ENCODE measurements at places on chromosomes 3 and 15.
A peak's percentile ranks its signal among the peaks of the same experiment; 100 is the strongest.

DNA sequence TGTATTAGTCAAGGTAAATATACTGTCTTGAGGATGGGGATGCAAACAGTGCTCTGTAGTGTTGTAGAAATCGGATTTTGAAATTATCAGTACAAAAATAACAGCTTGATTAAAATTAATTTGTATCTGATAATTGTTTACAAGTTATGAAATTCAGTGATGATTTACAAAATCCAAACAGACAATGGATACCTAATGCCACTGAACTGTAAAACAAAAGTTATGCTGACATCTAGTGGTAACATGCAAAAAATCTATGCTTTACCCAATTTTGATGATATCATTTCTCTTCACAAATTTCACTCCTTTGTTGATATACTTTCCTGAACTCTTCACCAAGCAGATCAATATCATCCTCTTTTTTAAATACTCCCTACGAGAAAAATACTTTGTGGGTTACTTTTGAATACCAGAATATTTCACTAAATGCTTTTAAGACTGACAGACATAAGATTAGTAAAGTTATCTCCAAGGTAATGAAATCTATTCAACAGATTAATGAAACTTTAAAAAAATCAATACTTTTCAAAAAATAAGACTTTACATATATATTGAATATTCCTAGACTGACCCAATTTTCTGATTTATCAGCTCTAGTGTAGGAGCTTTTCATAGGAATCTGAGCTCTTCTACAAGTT, 36.0 kb downstream of the MNS1 start:
- no peak for DNase-seq

DNA sequence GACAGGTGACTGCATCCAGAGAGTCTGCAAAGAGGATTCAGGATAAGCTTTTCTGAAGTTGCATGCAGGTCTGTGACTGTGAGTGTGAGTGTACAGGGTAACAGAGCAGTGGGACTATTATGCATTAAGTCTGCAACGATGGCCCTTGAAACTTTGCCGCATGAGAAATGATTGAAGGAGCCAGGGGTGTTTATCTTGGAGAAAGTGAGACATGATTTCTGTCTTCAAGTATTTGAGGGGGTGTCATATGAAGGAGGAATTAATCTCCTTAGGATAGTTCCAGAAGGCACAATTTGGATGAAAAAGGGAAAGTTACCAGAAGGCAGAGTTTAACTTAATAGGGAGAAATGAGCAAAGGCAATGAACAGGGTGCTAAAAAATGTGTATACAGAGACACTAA, 119.6 kb downstream of the ARNT2 start:
- no peak for DNase-seq

DNA sequence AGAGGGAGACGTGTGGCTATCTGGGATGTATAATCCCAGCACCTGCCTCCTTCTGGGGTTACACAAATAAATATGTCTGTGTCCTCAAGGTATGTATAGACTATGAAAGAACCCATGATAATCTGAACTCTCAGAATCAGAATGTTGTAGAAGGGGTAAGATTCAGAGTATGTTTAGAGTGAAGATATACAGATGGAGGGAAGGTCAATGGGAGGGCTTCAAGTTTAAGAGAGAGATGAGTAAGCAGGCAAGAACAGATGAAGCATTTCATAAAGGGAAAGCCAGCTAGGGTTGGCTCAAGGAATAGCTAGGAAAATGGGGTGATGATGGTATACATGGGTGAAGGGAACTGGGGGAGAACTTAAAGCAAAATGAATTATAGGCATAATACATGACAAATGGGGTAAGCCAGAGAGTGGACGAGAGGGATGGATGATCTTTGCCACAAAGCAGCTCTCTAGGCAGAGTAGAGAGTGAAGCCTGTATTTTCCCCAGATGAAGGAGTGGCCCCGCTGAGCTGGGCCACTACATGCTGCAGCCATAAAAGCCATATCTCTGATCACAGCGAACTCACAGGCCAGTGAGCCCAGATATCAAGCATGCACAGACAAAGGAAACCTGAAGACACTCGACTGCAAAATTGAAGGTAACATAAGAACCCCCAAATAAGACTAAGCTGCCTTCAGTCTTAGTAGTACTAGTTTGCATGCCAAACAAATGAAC, 15.9 kb upstream of the ZBTB38 start:
- DNase-seq, result no peak

- no peak for DNase-seq
Measured at GRCh38 chr15:44535523-44536301, 1.2 kb upstream of the EIF3J start.

DNA sequence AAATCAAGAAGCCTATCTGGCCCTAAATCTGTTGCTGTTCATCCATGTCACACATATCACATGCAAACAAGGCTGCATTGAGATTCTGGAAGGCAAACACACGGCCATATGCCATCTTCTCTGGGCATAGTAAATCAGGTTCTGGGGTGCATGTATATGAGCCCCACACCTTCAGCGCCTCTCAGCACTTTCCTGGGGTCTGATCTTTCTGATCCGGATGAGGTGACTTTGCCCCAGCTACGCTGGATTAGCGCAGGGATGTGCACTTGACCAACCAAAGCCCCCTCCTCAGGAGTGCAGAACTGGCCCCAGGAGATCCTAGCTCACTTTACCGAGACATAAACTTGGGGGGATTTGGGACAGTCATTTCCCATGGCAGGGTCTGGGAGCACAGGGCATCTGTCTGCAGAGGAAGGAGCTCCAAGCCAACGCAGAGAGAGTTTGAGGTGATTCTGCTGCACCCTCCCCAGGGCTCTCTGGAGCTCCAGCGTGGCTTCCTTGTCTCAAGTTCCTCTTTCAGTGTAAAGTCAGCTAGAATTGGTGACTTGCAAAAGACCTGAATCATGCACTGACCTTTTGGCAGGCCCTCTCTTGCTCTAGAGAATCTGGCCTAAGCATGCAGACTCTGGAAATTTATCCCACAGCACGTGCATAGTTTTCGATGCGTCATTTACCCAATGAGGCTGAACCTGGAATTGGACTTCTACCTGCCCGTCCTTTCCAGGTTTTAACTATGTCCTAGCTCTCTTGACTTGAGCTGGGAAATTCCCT, 63.5 kb upstream of the KLF13 start:
- DNase-seq, result no peak

- no peak for DNase-seq
Measured at GRCh38 chr3:46626039-46626438, 13.7 kb downstream of the FAM240A start.

GRCh38 chr3:48038971-48039481, 22.8 kb upstream of the MAP4 start:
- DNase-seq, result no peak

DNA sequence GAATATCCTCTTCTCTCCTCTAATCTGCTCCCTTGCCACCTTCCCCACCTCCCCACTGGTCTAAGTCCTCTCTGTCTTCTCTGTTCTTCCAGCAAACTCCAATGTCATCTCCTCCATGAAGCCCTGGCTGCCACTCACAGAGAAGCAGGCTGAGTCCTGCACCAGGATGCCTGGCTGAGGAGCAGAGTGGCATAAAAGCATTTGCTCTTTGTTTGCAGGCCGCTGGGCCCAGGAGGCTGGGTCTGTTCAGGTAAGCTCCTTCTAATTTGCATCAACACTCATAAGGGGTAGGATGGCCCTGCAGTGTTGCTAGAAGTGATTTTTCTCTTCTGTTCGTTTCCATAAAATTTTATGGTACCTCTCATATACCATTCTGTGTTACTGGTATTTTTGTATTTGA, 43.2 kb upstream of the KLHL25 start:
- DNase-seq, result no peak

DNA sequence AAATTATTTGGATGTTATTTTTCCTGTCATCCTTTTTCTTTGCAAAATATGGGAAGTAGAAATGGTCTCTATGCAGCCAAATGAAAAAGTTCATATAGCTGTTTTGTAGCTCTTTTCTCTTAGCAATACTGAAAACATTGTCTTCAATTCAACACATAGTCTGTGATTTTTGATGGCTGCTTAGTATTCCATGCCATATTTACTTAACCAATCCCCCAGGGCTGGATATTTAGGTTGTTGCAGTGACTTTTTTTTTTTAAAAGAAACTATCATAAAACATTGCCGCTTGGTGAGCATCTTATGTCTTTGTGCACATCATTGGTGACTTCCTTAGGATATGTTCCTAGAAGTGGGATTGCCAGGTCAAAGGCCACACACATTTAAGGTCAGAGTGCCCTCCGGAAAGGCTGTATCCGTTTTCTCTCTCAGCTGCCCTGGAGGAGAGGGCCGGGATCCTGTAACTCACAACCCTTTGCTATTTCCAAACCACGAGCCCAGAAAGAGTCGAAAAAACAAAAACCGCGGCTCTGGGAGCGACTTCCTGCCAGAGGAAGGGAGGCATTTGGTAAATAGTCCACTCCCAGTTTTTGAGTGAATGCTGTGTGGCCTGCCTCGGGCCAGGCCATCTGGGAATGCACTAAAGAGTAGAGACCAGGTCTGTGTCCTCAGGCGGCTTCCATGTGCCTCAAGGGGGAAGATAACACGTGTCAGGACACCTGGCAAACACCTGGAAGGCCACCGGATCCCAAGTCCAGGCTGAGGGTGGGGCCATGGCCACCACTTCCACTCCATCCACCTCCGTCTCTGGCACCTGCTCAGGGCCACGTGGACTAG, 41.9 kb downstream of the SMAD6 start:
- no peak for DNase-seq

GRCh38 chr3:10188804-10189556, 24.3 kb downstream of the IRAK2 start:
- DNase-seq, result no peak

- DNase-seq, result no peak
Measured at GRCh38 chr15:51536965-51537574, 85.5 kb downstream of the DMXL2 start.

DNA sequence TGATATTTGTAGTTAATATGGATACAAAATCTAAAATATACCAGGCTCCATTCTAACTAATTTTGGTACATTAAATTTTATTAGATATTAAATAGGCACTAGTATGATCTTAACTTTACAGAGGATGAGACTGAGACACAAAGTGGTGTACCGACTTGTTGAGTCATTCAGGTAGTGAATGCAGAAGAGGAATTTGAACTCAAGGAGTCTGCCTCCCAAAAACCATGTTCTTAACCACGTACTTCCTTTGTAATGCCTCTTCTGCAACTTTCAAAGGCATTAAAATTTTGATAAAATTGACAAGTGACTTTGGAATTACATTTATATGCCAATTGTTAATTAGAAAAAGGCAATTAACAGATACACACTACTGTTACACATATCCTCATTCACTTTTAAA, 61.8 kb downstream of the ZBBX start:
- DNase-seq, result no peak

GRCh38 chr3:179113903-179114302, 34.3 kb upstream of the PIK3CA start:
- no peak for DNase-seq

DNA sequence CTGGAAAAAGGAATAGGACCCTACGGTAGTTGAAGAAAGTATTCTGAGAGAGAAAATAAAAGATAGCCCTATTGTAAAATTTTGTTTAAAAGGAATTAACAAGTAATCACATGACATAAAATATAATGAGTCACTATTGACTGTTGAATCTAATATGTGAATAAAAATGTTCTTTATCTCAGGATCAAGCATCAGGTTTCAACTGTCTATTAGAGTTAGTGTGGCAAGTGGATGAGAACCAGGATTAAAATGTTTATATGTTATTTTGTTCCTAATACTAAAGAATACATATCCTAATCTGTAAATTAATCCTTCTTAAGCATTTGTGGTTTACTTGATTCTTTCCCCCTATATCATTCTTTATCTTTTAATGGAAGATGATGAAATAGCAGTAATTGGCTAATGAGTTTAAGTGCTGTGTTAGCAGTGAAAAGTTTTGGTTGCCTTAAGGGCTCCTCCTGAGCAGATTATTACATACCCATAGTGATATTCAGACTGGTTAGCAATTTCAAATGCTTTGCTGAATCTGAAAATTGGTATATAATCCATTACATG, 101.8 kb upstream of the BCHE start:
- no peak for DNase-seq

GRCh38 chr3:63639806-63640205, 12.7 kb upstream of the SNTN start:
- no peak for DNase-seq

DNA sequence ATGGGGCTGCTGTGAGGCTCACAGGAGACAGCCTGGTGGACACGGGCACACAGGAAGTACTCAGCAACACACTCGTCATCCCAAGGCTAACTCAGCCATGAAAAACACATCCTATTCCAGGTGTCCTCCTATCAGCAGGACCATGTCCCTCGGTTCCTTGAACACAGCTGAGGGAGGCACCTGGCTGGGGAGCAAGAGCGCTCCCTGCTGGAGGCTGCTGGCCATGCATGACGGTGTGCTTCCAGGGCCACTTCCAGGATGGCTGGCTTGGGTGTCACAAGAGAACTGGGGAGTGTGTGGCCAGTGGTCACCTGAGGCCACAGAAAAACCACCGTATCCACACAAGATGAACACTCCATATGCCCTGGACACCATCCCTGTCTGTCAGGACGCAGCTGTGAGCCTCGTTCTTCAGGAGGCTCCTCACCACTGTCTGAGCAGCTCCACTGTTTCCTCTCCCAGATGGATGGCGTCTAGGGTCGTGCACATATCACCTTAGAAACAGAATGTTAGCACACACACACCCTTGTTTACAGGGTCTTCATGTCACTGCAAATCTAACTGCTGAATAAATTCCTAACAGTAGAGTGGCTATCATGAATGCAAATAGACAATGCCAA, 31.0 kb downstream of the POC1A start:
- peak; percentile 54 for DNase-seq

GRCh38 chr3:189606774-189607173, 24.4 kb upstream of the TP63 start:
- DNase-seq, result no peak

DNA sequence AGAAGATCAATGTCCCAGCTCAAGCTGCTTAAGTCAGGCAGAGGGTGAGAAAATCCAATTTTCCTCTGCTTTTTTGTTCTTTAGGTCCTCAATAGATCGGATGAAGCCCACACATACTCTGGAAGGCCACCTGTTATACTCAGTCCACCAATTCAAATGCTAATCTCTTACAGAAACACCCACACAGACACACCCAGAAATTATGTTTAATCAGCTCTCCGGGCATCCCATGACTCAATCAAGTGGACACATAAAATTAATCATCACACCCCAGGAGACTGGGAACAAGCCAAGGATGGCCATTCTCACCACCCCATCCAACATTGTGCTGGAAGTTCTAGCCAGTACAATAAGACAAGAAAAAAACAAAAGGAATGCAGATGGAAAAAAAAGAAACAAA, 67.8 kb upstream of the SLC24A5 start:
- DNase-seq, result no peak

DNA sequence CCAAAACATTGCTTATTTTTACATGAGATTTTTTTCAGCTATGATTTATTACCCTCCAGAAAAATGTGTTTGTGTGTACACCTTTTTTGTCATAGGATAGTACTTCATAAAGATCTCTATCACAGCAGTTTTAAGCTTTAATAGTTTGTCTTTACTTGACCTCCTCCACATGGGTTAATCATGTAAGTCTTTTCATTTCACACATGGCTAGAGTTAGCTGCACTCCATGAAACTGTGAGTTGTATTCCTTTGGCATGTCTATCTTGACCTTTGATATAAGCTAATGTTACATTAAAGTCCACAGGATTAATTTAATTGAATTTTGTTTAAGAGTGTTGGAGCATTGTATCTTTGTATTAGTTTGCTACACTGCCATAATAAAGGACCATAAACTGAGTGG, 217.1 kb downstream of the OTOL1 start:
- no peak for DNase-seq
